ENCODE measurements at places on chromosomes 16 and 17.

GRCh38 chr17:31537565-31538011, 146.1 kb downstream of the RAB11FIP4 start:
- DNase-seq, result no peak

GRCh38 chr17:50459756-50460155, 8.9 kb downstream of the CHAD start:
- no peak for DNase-seq

GRCh38 chr16:81210807-81211206, 27.7 kb upstream of the BCO1 start:
- no peak for DNase-seq

DNA sequence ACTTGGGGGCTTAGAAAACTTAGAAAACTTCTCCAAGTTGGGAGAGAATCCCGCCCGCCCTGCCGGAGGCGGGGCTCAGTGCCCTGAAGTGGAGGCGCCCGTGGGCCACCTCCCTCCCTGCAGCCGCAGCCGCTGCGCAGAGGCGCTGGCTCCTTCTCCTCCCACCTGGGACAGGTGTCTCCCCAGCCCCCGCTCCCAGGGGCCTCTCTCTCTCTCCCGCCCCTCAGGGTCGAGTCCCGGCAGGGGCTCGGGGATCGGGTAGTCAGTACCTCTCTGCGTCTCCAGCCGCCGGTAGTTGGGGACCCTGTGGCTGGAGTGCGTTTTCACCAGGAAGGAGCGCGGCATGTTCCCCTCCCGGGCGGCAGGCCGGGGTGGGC, 257 bp downstream of the SNAI3 start:
- no peak for DNase-seq

- DNase-seq, result no peak
These were observed 25.0 kb upstream of the KCNJ16 start for GRCh38 chr17:70049801-70050591.

DNA sequence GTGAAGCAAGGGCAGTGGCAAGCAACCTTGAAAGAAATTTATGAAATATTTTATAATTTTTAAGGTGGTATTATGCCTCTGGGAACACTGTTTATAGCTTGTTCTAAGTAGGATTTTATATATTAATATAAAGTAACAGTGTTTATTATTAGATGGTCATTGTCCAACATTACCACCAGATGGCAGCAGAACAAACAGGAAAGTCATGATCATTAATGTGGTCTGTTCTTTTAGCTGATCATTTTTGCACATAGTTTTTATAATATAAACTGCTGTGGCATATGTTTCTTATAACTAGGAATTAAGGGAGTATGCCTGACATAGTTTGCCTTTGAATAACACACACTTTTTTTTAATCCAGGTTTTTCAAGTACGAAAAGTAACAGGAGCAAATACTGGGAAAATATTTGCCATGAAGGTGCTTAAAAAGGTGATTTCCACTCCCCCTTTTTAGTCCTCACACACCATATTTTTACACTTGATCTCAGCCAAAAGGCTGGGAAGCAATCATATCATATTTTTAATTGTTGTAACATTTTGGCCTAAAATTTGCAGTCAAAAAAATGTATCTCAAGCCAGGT, 21.4 kb downstream of the RPS6KB1 start:
- DNase-seq, result peak; percentile 42

DNA sequence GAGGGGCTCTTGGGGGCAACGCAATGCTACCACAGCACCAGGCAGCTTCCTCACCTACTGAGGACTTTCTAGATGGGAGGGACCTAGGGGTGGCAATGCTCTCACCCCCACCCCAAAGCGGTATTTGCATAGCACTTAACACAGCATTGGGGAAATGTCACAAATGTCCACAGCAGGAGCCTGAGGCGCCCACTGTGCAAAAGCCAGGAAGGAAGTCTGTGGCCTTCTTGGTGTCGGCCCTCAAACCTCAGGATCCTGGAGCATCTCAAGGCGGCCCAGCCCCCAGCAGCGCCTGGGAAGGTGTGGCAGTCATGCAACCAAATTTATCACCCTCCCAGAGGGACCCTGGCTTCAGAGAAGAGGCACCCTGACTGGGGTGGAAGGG, 45.3 kb downstream of the WNT3 start:
- DNase-seq, result no peak

- peak; percentile 46 for DNase-seq
These were observed 74.9 kb upstream of the ZFHX3 start for GRCh38 chr16:73122604-73123391.

GRCh38 chr17:61167075-61167474, 232.6 kb upstream of the TBX2 start:
- no peak for DNase-seq

DNA sequence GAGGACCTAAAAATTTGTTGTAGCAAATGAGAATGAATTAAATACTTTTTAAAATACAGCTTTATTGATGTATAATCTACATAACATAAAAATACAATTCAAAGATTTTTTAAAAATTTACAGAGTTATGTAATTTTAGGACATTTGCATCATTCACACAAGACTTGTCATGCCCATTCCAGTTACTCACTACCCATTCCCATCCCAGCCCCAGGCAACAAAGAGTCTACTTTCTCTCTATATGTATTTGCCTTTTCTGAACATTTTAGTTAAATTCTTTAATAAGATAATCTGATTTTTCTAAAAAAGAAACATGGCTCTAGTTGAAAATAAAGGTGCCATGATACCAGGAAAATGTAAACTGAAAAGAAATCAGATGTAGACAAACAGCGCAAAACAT, 354.2 kb downstream of the PMP22 start:
- DNase-seq, result no peak

GRCh38 chr16:81996664-81997509, 14.4 kb downstream of the SDR42E1 start:
- DNase-seq, result peak; percentile 86

- DNase-seq, result no peak
These were observed 26.2 kb upstream of the NGFR start for GRCh38 chr17:49468811-49469385.

- DNase-seq, result no peak
These were observed 178.0 kb downstream of the WWOX start for GRCh38 chr16:78277321-78278055.

DNA sequence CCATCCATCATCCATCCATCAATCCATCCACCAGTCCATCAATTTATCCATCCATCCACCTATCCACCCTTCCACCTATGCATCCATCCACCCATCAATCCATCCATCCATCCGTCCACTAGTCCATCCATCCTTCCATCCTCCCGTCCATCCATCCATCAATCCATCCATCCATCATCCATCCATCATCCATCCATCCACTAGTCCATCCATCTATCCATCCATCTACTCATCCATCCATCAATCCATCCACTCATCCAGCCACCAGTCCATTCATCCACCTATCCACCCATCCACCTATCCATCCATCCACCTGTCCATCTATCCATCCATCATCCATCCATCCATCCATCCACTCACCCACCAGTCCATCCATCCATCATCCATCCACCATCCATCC, 39.9 kb upstream of the SSTR5 start:
- no peak for DNase-seq

DNA sequence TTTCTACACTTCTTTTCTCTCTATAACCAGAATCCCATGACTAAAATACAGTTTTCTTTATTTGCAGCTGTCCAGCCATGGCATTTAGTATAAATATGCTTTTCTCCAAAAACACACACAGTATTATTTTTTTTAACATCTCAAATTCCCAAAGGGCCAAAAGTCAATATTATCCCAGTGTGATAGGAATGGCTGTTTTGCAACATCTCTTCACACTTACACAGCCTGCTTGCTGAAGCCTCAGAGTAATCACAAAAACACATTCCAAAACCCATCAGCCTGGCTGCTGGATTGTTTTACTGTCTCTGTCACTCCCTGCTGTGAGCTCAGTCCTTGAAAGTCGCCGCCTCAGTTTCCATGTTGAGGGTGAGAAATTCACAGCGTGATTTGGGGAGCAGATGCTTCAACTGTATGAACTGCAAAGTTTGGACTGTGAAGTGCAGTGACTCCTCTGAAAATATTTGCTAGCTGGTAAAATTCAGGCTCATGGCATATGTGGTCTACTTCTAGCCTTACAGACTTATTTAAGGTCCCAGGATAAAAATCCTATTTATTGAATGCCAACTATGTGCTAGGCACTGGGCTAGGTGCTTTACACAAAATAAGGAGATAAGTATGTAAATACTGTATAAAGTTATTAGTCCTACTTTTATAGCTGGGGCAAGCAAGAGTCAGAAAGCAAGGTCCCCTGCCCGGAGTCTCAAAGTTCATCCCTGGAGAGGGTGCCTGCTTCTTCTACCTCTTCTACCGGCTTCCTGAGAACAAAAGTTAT, 116.5 kb downstream of the SOCS1 start:
- DNase-seq, result no peak

GRCh38 chr16:60731329-60732050, 1304.7 kb downstream of the CDH8 start:
- no peak for DNase-seq

DNA sequence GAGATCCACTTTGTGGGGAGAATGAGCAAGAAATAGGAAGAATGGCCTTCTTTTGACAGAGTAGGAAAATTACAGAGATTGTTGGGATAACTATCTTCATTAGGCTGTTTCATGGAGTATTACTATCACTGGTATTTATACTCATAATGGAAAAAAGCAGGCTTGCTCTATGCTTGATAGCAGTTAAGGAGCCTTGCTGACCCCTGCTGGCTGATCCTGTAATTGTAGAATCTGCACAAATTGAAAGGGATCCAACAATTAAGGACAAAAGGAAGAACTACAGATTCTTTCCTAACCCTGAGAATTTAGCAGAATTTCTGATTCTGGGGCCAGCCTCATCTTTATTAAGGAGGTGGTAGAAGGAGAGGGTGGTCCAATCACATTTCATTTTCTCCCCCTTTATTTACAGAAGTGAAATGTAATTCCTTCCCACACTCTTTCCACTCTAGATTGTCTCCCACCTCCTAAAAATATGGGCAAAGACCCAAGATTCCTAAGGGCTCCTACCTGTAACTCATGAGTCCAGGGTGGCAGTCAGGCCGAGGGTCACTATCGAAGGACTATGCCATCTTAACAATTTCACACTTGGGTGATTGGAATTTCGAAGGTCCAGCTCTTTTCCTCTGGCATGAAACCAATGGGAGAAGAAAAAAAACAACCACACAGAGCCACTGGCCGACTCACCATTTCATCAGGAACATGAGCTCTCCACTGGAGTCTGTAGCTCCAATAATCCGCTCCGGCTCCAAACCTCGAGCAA, 26.3 kb downstream of the NFE2L1 start:
- peak; percentile 62 for DNase-seq
